ENCODE measurements at places on chromosomes 5 and 9.
A peak's percentile ranks its signal among the peaks of the same experiment; 100 is the strongest.

GRCh38 chr5:129629575-129629974, 118.3 kb upstream of the MINAR2 start:
- no peak for DNase-seq

DNA sequence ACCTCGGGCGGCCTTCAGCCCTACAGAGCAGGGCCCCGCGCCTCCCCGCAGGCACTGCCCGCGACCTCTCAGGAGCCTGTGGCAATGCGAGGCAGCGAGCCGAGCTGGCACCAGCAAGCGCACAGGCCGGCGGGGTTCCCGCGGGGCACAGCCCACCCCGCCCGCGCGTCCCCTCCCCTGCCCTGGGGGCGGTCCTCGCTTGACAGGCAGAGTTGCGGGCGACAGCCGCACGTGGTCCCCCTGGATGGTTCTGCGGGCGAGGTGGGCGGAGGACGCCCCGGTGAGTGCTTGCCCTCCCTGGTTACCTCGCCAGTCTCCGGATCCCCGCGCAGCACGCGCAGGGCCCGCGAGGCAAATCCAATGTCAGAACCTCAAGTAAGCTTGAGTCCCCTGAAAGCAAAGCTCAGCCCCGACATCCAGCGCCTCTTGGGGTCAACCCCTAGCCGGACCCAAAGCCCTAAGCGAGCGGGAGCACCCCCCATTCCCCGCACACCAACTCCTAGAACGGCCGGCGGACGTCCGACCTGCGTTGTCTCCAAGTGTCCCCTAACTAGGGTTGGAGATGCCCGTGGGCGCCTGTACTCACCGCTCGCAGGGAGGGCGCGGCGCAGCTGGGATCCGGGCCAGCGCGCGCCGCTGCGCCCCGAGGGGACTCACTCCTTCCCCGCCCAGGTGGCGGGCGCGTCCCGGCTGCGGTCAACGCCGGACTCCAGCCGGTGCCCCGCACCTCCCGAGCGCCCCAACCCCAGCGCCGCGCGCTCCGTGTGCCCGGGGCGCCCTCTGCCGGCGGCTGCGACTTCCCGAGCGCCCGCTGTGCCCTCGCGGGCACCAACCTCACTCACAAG, at the start of gene DRD1:
Gene DRD1, minus strand, starts transcription at position 123 of the 845 bp plus-strand sequence. CDS start 1,083 bp downstream, outside the sequence.
- DNase-seq, result peak; percentile 91

- no peak for DNase-seq
Measured at GRCh38 chr5:54222336-54222735, 88.0 kb downstream of the ARL15 start.

DNA sequence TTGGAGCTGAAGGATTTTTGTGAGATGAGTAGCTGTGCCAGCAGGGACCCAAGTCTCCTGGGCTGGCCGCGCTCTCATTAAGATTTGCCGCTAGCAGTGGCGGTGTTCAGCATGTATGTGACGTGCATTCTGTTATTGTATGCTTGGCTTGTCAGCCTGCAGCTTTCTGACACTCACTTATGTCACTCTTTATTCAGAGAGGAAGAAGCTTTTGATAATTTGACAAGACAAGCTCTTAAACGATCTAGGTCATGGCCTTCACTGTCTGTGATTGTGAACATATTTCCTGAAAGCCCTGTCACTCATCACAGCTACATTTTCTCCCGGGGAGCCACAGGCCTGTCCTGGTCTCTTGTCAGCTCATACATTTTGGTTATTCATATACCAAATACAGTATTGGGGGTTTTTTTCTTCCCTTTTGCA, 98.2 kb upstream of the GRHPR start:
- DNase-seq, result peak; percentile 93

GRCh38 chr5:115702025-115702424, 76.2 kb upstream of the TMED7 start:
- no peak for DNase-seq

All from retina (tissue), 1 donor.